ENCODE measurements at places on chromosomes 7 and 10. TPM values are rescaled to one million over a fixed set of nuclear protein-coding genes. Genes with fewer than 3 reads are reported as not detected.

DNA sequence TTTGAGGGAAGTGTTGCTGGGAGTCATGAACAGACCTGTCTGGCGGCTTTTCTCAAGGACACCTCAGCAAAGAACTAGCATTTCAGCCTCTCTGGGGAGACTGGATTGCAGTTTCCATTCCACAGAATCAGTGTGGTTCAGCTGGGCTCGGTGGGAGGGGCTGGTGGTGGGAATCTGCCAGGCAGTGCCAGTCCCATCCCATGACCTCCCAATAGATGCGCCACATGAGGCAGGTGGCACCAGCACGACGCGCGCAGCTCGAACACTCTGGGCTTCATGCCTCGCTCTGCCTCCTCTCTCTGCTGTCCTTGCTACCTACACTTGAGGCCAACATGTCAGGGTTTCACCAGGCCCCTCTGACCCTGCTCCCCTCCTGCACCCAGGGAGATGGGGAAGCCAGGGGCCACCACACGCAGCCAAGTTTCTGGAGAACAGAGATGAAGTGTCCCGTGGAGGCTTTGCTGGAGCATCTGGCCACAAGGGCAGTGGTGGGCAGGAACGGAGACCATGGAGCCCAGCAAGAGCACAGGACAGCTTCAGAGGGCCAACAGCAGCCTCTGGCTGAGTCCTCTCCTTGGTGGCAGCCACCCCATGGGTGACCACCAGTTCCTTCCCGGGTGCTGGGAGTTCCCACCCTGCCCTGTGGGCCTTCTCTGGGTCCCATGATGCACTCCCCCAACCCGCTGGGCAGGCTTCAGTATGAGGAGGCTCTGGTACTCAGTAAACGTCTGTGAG lies 2.3 kb downstream of the NACAD start:
- peak; percentile 63 for DNase-seq

DNA sequence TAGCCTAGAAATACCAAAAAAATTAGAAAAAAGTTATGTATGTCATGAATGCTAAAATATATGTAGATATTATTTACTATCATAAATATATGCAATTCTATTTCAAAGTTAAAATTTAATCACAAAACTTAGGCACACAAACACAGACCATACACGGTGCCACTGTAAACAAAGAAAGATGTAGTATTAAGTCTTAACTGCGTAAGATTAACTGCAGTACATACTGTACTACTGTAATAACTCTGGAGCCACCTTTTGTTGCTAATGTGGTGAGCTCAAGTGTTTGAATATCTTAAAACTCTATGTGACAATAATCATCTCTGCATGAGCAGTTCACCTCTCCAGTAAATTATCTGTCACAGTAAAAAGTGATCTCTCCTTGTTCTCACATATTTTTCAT lies 23.6 kb downstream of the GDI2 start:
- DNase-seq: no peak

GRCh38 chr10:130932326-130933007 lies 379.1 kb downstream of the TCERG1L start:
- no peak for DNase-seq

KLF14 gene
- not detected for total RNA-seq

DNA sequence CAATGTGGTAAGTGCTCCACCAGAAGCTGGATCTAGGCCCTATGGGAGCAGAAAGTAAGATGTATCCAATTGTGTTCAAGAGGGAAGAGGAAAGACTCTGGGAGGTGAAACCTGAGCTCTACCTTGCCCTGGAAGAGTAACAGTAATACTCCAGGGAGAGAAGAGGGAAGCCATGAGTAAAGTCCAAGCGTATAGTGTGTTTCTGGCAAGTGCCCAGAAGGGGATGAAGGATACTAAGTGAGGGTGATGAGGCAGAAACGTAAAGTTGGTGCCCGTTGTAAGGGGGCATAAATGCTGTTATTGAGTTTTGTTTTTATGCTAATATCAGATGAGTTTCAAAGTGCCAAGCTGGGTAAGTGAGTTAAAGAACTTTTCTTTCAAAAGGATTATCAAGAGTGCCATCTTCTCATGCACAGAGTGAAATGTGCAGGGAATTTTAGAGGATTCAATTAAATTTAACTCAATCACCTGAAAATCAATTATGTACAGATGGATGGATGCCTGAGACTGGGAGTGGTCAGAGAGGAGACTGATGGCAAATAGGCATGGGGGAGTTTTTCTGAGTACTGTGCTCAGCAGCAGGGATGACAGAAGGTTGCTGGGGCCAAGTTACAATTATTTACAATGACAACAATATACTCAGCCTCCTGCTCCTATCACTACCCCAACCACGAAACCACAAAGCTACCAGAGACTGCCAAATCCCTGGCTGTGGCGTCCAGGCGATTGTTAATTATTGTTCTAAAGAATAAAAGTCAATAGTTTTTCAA lies 123.3 kb upstream of the LAMB4 start:
- DNase-seq: no peak

PURB gene
- 22.8 TPM for total RNA-seq

DNA sequence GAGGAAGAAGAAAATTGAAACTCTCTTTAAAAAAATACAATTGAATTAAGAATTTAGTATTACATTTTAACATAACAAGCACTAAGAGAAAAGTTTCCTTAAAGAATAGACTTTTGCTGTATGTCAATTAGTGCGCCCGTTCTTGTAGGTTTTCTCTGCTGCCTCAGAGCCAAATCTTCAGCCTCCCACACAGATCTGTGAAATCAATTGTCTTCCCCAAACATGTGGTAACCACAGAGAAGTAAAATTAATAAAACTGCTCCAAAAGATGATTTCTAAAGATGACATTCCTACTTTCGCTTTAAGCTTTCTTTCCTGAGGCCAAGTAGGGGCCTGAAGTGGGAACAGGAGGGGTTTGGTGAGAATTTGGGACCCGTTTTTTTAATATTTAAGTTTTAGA lies 113.2 kb upstream of the ADO start:
- DNase-seq: no peak

DPYSL4 gene
- total RNA-seq: 0.72 TPM
